D341Med (cell line): ENCODE measurements at places on chromosomes 5 and 9.

- DNase-seq, result no peak
Measured at GRCh38 chr5:35741126-35741716, 115.5 kb upstream of the IL7R start.

- no peak for DNase-seq
Measured at GRCh38 chr9:124453586-124454191, 3.4 kb downstream of the ADGRD2 start.

GRCh38 chr9:34555002-34555348 is 32.2 kb upstream of the ENHO start:
- DNase-seq, result no peak

- no peak for DNase-seq
Measured at GRCh38 chr5:80041527-80041926, 6.4 kb downstream of the THBS4 start.
